NAMALWA (cell line): ENCODE measurements at places on chromosomes 2 and 18.

GRCh38 chr2:179588486-179589145 is 272.8 kb downstream of the ZNF385B start:
- no peak for DNase-seq

DNA sequence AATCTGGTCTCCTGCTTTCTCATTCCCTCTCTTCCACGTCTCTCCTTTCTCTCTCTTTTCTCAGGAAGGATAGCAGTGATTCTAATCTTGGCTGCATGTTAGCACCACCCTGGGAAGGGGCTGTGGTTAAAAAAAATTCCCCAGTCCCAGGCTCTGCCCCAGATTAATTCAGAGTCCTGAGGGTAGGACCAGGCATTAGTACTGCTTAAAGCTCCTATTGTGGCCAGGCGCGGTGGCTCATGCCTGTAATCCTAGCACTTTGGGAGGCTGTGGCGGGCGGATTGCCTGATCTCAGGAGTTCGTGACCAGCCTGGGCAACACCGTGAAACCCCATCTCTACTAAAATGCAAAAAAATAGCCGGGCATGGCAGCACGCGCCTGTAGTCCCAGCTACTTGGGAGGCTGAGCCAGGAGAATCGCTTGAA is 35.4 kb upstream of the EML4 start:
- DNase-seq, result no peak

- no peak for DNase-seq
These were observed 94.0 kb downstream of the NYAP2 start for GRCh38 chr2:225493420-225494099.

- no peak for DNase-seq
These were observed 31.2 kb downstream of the PARD3B start for GRCh38 chr2:204576362-204576979.

GRCh38 chr2:55137024-55137958 is 87.0 kb upstream of the RTN4 start:
- no peak for DNase-seq

DNA sequence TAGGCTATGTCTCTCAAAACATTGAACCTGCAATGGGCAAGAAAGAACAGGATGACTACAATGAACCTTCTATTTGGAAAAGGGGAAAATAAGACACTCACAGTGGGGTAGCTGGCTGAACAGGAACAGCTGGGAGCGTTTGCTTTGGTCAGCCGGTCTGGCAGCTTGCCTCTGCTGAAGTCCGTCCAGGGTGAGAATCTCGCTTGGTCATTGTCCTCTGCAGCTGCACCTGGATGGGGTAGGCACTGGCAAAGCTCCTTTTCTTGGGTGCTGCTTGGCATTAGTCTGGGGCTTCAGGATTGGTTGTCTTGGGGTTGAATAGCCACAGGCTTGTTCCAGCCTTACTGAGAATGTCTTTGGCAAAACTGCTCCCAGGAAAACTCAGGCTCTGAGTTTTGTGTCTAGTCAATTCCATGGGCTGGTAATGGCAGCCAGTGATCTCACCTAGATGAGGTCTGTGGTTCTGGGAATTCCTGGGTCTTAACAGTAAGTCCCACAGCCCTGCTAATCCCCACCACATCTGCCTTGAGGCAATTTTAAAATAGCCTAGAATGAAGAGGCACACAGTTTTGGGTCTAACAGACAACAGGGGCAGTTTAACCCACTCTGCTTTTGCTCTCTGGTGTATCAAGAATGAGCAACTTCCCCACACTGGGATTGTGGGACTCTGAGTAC is 13.4 kb downstream of the NEDD4L start:
- DNase-seq, result no peak

- no peak for DNase-seq
These were observed 166.1 kb downstream of the MTCL1 start for GRCh38 chr18:8871489-8871888.

GRCh38 chr2:116935097-116935814 is 879.2 kb upstream of the DDX18 start:
- no peak for DNase-seq

- no peak for DNase-seq
These were observed 219.0 kb downstream of the ACTR3 start for GRCh38 chr2:114108824-114109416.

DNA sequence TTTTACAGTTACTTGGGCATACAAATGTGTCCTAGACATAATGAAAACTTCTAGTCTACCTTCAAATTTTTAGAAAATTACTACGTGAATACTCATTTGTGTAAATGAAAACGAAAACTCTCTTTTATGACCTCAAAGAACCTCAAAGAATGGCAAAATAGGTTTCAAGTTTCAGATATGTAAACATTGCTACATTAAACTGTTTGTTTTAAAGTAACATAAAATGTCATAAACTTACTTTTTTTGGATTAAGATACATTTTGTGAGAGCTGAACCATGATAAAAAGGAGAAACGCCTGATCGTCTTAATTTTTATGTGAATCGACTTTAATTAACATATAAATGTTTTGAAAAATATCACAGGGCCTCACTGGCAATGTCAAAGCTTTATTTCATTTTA is 91.4 kb downstream of the PPP1R1C start:
- no peak for DNase-seq

DNA sequence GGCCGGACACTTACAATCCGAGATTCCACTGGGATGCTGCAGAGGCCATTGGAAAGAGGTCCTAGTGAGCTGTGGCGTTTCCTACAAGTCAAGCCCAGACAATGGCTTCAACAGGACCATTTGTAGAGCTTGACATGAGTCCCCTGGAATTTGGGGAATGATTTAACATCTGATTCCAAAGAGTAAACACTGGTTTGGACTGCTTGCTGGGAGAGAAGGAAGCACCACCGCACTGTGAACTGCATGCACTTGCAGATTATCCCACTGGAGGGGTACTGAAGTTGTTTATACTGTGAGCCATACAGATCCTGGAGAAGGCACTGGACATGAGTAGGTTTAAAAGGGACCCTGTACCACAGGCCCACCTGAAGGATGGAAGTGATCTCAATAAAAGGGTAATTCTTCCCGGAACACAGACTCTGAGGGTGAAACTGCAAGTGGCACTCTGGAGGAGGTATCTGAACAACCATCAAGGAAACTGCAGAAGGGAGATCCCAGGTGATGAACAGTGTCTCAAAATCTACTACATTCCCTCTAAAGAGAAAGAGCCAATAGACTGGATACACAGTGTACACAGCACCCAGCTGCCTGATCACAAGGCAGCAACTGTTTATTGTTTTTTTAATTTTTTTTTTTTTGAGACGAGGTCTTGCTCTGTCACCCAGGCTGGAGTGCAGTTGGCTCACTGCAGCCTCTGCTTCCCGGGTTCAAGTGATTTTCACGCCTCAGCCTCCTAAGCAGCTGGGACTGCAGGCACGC is 4.3 kb upstream of the RAB6C start:
- DNase-seq, result no peak

GRCh38 chr18:36432880-36433555 is 135.5 kb downstream of the FHOD3 start:
- no peak for DNase-seq

GRCh38 chr2:66929632-66930338 is 467.3 kb upstream of the ETAA1 start:
- no peak for DNase-seq

DNA sequence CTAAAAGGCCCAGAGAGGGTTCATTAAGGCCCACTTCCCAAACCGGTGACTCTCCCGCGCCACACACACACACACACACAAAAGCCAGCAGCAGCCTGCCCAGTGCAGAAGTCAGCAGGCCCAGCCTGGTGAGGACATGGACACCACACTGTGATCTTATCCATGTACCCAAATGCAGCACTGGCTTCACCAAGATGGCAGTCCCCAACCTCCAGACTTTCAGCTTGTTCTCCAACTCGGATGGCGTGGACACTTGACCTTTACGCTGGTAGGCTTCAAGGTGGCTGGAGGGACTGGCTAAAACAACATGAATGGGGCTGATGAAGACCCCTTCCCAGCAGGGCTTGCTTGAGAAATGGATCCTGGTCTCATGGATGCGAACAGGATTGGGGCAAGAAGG is 50.4 kb downstream of the TNS1 start:
- DNase-seq, result no peak

- DNase-seq, result no peak
These were observed 83.1 kb downstream of the LNPK start for GRCh38 chr2:175918935-175919334.

- DNase-seq, result no peak
These were observed 751.2 kb downstream of the SATB2 start for GRCh38 chr2:198706476-198707082.

DNA sequence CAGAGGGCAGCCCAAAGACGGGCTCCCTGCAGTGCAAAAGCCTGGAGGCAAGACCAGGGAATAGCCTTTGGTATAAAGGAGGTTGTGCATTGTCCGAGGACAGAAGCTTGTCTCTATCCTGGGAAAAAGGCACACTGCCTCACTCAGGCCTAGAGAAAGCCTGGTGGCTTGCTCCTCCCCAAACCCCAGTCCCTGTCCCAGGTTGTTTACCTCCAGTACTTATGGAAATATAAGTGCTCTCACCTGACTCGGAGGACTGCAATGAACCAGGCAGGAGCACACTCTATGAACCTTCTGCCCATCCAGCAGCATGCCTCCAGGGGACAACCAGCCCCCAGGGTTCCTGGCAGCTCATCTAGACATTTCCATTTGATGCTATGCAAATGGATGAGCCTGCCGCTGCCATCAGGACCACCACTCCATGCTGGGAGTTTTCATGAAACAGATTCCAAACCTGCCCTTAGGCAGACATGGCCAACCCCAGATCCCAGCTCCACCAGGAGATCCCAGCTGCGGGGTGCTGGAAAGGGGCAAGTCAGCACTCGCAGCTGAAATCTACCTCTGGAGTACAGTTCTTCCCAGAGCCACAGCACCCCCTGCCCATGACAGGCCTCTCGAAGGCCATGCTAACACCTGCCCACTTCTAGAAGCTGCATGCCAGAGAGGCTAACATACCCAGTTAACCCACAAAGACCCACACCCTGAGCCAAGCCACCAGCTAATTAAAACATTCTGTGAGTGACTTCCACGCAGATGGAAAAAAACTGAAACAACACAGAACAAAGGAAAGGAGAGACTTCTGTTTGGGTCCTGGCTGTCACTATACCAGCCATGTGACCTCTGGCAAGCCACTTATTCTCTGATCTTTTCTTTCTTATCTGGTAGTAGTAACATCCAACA is 101.7 kb downstream of the TTC32 start:
- no peak for DNase-seq

GRCh38 chr2:201909961-201910361 is 103.6 kb downstream of the CDK15 start:
- DNase-seq, result peak; percentile 6
